Nephron progenitor cell (in vitro differentiated cells): ENCODE measurements at places on chromosomes 4 and X.

GRCh38 chrX:66672106-66672505 is 33.2 kb upstream of the EDA2R start:
- no peak for DNase-seq

GRCh38 chr4:98546910-98547594 is 111.4 kb downstream of the TSPAN5 start:
- DNase-seq, result peak; percentile 12

DNA sequence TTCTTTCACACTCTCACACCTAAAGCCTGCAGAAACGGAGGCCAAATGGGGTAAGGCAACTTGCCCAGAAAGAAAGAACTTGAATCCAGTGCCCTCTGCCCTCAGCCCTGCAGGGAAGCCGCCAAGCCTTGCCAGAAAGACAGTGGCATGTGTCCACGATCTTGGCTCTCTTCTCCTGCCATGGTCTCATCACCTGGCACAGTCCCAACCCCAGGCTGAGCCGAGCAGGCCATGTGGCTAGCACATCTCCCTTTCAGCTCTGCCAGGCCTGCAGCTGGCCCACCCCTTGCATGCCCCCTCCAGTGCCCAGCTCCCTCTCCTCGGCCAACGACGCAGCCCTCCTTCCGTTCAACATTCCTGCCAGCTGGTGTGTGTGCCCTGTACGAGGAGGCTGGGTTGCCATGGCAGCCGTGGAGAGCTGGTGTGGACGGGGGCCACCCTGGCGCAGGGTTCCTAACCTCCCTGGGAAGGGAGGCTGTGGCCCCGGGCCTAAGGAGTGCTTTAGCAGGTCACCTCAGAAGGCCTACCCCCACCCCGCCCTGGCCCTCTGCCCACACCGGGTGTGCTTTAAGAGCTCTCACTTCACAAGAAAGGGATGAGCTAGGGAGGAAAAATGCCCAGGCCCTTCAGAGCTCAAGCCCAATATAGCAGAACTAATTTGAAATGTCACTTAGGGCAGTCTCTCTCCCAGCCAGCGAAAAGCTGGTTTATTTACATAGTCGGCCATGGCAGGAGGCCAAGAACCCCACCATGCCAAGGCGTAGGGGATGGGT is 73.0 kb upstream of the PJA1 start:
- no peak for DNase-seq

DNA sequence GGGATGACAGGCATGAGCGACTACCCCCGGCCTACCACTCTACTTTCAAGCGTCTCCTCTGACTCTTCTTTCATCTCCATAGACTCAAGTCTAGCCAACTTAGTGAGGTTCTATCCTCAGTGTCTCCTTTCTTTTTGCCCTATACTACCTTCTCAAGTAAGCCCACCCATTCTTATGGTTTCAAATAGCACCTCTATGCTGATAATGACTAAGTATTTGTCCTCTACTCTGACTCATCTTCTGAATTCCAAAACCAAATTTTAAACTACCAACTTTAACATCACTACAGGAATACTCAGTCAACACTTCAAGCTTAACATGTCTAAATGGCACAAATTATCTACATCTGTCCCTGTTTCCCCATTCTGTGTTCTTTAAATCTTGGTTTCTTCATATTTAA is 47.8 kb downstream of the ELF2 start:
- no peak for DNase-seq

DNA sequence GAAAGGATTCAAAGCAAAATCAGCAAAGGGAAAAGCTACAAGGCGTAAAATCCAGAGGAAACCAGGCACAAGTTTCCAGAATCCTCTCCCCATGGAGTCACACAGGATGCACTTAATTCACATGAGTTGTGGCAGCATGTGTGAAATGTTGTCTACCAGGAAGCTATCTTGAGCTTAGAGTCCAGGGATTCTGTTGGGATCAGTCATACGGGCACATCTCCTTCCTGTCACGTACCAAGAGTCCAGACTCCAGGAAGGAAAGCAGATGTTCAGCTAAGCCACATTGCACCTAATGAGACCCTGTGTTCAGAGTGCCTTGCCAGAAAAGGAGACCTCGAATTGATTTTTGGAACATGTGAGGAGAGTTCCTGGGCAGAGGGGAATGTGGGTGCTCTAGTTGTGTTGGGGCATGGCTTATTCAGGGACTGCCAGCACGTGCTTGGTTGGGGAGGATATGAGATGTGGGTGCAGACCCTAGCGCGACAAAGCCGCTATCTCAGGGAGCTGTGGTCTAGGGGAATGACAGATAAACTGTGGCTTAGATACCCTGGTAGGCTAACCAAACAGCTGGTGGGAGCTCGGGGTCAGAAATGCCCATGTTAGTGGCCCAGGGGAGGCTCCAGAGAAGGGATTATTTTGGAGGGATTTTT is 70.0 kb downstream of the EVC start:
- no peak for DNase-seq
